ENCODE measurements at places on chromosomes 7 and 10.

GRCh38 chr10:24307116-24307515 is 98.2 kb downstream of the KIAA1217 start:
- no peak for DNase-seq

GRCh38 chr10:32039734-32040133 is 16.5 kb downstream of the KIF5B start:
- DNase-seq: no peak

GRCh38 chr10:77012812-77013500 is 624.7 kb downstream of the KCNMA1 start:
- DNase-seq: no peak

GRCh38 chr10:93680412-93681047 is 21.9 kb downstream of the FRA10AC1 start:
- DNase-seq: no peak

DNA sequence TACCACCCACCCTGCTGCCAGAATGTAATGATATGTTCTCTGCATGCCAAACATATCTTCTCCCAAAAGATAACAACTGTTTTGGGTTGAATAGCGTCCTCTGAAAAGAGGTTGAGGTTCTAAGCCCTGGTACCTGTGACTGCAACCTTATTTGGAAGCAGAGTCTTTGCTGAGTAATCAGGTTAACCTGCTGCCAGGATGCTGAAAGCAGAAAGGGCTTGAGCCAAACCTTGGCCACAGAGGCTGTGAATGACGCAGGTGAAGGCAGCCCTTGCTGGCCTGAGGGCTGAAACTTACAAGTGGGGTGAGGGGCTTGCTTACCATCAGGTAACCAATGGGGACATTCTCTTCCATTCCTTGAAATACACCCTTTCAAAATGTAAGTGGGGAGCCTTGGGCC is 151.8 kb upstream of the RHEB start:
- DNase-seq: peak; percentile 28

GRCh38 chr10:55822096-55822495 is 539.0 kb downstream of the ZWINT start:
- no peak for DNase-seq

DNA sequence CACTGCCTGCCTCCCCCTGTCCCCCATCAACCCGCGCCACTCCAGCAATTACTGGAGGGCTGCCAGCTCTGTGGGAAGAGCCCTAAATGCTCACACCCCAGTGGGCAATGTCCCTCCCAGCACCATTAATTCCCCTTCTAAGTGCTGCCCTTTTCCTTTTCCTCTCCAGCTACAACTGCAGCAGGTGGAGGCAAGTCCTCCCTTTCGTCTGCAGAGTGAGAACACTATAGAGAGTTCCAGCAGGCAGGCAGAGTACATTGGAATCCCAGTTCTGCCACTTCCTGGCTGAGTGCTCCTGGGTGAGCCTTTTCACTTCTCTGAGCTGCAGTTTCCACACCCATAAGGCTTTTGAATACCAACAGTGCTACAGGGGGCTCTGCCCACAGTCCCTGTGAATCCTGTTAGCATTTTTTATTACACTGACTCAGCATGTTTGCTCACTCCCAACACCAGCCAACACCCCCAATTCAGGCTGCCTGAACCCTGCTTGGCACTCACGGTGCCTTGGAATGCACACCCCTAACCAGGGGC is 447.0 kb downstream of the GRID1 start:
- no peak for DNase-seq

GRCh38 chr10:129838794-129839193 is 125.3 kb downstream of the EBF3 start:
- DNase-seq: no peak

GRCh38 chr10:92567952-92568600 is 5.8 kb downstream of the IDE start:
- no peak for DNase-seq

- DNase-seq: no peak
These were observed 85.8 kb downstream of the SNX13 start for GRCh38 chr7:17854261-17855047.

DNA sequence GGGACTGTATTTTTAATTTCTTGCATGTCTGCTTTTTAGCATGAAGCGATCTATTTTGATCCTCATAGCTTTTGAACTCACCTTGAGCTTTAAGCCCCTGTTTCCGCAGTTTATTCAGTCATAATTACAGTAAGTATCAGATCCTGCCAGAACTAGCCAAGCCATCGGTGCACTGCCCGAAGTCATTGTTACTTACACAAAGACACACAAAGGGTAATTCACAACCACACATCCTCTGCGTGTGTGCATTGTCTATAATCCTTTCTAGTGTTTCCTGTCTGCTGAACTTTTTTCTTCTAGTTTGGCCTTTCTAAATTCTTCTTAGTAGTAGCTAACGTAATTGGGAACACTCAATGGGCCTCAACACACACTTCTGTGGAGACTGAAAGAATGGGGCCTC is 133.0 kb downstream of the SFMBT2 start:
- no peak for DNase-seq

GRCh38 chr7:120864141-120864900 is 6.4 kb upstream of the TSPAN12 start:
- no peak for DNase-seq

Measured in LNCaP clone FGC (cell line).